ENCODE measurements at places on chromosomes 5 and 9. TPM values are rescaled to one million over a fixed set of nuclear protein-coding genes. Genes with fewer than 3 reads are reported as not detected.

The ZCCHC9 gene
- 15.5 TPM for total RNA-seq

GRCh38 chr9:124771021-124771866 lies at the start of gene NR6A1:
TSS of gene NR6A1 (minus strand) at chr9:124771311.
- peaks cover 41% of the 10 kb centered on the region for H3K4me1 ChIP-seq
- peak within 1 kb of the TSS; percentile 77 for H3K27ac ChIP-seq
- H3K36me3 ChIP-seq, result peaks cover 7% of the 10 kb centered on the region
- H3K4me3 ChIP-seq, result peak within 1 kb of the TSS; percentile 98
- peak; percentile 90 for DNase-seq

GRCh38 chr5:31193591-31194467 lies at the start of gene CDH6:
TSS of gene CDH6 (plus strand) at chr5:31193686. CDS start at chr5:31267474, 73,788 bp downstream.
- no peak for DNase-seq
- H3K36me3 ChIP-seq, result peaks cover 4% of the 10 kb centered on the region
- peaks cover 67% of the 10 kb centered on the region for H3K27me3 ChIP-seq
- H3K27ac ChIP-seq, result no peak within 1 kb of the TSS
- peaks cover 5% of the 10 kb centered on the region for H3K4me1 ChIP-seq

DNA sequence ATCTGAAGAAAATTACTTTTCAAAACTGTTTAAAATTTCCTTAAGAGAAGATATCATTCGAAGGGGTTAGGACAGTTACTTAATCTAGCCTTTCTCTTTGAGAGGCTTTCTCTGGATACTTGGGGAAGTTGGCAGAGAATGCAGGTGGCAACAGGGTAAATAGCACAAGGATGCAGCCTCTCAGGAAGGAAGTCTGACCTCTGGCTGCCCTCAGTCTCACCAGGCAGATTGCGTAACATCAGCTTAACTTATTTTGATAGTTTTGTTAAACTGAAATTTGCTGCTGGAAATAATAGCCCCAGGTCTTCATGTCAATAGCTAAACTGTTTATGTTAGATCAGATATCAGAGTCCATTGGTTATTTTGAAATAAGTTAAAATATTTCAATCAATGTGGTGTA lies 20.4 kb downstream of the CCDC192 start:
- H3K27me3 ChIP-seq, result no peaks in the 10 kb centered on the region
- no peak overlapping the region for H3K4me3 ChIP-seq
- H3K27ac ChIP-seq, result no peak overlapping the region
- no peaks in the 10 kb centered on the region for H3K36me3 ChIP-seq
- no peak for DNase-seq

- H3K36me3 ChIP-seq, result peaks cover 4% of the 10 kb centered on the region
- no peak overlapping the region for H3K27ac ChIP-seq
- H3K27me3 ChIP-seq, result peaks cover 33% of the 10 kb centered on the region
- DNase-seq, result peak; percentile 60
- peak overlapping the region; percentile 75 for H3K4me3 ChIP-seq
Observed at GRCh38 chr9:94213511-94214124, 45.5 kb upstream of the ZNF169 start.

Data from T-helper 17 cell (primary cell).